Thymus (tissue), 14 donors: ENCODE measurements at places on chromosomes 4 and X.

GRCh38 chr4:123170843-123171242, 225.8 kb upstream of the SPRY1 start:
- no peak for DNase-seq

- DNase-seq = no peak
Measured at GRCh38 chrX:151929126-151929525, 16.4 kb downstream of the MAGEA4 start.

DNA sequence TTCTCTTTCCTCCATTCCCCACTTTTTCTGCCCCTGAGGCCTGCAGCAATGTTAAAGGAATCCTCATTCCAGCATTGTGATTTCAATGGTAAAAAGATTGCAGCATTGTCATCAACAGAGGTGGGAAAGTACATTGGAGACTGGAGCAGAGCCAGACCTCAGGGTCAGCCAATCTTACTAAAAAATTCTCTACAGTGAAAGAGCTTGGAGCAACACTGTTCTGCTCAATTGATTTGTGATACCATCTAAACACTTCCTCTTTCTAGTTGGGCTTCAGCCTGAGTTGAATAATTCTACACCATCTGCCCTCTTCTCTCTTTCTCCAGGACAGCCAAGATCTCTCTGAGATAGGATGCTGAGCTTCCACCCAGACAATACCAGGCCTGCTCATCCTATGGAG, 176.5 kb downstream of the AR start:
- DNase-seq = no peak

DNA sequence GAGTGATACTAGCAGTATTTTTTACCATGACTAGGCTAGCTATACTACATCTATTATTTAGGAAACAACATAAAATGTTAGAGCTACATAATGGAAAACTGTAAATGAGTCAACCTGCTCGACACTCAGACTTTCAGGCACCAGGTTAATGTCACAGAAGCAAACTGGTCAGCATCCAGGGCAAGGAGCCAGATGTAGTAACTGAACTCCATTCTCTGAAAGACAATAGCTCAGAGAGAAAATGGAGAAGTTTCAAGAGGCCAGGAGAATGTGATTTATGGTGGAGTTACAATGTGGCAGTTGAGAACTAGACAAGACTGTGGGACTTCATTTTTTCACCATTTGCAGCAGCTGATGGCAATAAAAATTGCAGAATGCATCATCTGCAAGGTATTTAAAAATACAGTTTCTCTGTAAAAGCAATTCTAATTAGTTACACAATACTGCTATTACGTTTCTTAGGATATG, 342.7 kb upstream of the PABPC4L start:
- DNase-seq = no peak

DNA sequence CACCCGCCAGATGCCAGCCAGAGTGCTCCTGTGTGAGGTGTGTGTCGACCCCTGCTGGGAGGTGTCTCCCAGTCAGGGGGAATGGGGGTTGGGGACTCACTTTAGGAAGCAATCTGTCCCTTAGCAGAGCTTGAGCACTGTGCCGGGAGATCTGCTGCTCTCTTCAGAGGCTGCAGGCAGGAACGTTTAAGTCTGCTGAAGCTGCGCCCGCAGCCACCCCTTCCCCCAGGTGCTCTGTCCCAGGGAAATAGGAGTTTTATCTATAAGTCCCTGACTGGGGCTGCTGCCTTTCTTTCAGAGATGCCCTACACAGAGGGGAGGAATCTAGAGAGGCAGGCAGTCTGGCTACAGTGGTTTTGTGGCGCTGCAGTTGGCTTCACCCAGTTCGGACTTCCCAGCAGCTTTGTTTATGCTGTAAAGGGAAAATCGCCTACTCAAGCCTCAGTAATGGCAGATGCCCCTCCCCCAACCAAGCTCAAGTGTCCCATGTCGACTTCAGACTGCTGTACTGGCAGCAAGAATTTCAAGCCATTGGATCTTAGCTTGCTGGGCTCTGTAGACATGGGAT, 80.8 kb downstream of the CCSER1 start:
- no peak for DNase-seq

- DNase-seq = peak; percentile 74
Measured at GRCh38 chr4:87093443-87094123, 126.8 kb downstream of the KLHL8 start.
